ENCODE measurements at places on chromosomes 2 and 18.

- DNase-seq: no peak
Observed at GRCh38 chr2:29139152-29139551, 23.9 kb downstream of the CLIP4 start.

- DNase-seq: no peak
Observed at GRCh38 chr18:23765931-23766330, 76.7 kb downstream of the LAMA3 start.

GRCh38 chr2:101047075-101047766, 45.1 kb downstream of the RPL31 start:
- DNase-seq: no peak

DNA sequence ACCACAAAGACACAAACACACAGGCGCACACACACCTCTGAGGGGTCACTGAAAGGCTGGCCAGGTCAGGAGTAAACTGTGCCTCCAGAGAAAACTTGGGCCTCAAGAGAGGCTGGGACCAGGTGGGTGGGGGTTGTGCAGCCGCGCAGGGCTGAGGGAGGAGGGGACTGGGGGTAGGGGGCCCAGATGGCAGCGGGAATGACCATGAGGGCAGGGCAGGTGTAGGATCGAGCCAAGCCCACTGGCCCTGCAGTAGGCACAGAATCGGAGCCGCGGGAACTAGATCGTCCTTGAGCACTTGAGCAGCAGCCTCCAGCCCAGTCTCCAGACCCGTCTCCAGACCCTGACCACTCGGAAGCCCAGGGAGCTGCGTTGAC, 36.8 kb downstream of the ANKMY1 start:
- no peak for DNase-seq

DNA sequence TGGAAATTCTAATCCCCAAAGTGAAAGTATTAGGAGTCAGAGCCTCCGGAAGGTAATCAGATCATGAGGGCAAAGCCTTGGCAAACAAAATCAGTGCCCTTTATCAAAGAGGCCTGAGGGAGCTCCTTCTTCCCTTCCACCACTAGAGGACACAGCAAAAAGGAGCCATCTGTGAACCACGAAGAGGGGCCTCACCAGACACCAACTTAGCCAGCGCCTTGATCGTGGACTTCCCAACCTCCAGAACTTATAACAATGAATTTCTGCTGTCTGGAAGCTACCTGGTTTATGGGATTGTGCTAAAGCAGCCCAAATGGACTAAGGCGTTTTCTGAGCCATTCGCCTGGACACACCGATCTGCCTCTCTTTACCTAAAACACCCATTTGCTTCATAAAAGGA, 133.1 kb downstream of the EIPR1 start:
- DNase-seq: no peak

GRCh38 chr2:137842430-137842829, 121.8 kb upstream of the HNMT start:
- no peak for DNase-seq

- no peak for DNase-seq
Observed at GRCh38 chr18:8778386-8778785, 73.0 kb downstream of the MTCL1 start.

GRCh38 chr2:6973895-6974545, 56.8 kb downstream of the RNF144A start:
- DNase-seq: no peak

GRCh38 chr2:219570924-219571310, 422 bp downstream of the OBSL1 start:
- DNase-seq: no peak

DNA sequence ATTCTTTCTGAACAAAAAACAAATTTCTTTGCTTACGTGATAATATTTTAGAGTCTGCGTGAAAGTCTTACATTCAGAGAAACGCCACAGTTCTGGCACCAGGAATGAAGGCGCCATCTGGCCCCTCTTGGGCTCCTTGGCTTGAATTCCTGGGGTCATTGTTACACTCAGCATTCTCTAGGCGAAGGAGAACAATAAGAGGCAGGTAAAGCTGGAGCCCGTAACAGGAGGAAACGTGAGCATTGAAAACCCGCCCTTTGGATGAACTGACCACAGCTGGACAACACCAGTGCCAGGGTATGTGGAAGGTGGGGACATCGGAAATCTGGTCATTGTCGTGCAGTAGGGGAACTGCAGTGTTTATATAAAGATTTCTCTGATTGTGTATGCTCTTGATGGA, 144.8 kb downstream of the RNF152 start:
- no peak for DNase-seq

- DNase-seq: no peak
Observed at GRCh38 chr2:169526451-169526850, 16.9 kb downstream of the KLHL41 start.

DNA sequence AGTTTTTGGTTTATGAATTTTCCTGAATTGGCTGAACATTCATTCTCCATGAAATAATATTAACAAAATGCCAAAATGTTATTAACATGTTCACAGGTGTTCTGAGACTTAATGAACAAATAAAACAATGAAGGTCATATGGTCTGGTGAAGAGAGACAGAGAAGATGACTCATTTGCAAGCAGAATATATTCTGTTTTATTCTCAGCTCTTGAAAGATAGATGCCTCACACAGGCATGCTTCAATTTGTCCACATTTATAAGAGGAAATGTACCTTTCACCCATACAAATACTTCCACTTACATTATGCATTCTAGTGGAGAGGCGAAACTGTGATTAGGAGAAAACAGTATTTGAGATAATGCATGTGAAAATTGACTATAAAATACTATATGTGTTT, 75.4 kb upstream of the PGAP1 start:
- no peak for DNase-seq

- no peak for DNase-seq
Observed at GRCh38 chr2:54073796-54074195, 41.6 kb upstream of the ACYP2 start.

GRCh38 chr2:11406267-11406957, 59.5 kb downstream of the E2F6 start:
- no peak for DNase-seq

DNA sequence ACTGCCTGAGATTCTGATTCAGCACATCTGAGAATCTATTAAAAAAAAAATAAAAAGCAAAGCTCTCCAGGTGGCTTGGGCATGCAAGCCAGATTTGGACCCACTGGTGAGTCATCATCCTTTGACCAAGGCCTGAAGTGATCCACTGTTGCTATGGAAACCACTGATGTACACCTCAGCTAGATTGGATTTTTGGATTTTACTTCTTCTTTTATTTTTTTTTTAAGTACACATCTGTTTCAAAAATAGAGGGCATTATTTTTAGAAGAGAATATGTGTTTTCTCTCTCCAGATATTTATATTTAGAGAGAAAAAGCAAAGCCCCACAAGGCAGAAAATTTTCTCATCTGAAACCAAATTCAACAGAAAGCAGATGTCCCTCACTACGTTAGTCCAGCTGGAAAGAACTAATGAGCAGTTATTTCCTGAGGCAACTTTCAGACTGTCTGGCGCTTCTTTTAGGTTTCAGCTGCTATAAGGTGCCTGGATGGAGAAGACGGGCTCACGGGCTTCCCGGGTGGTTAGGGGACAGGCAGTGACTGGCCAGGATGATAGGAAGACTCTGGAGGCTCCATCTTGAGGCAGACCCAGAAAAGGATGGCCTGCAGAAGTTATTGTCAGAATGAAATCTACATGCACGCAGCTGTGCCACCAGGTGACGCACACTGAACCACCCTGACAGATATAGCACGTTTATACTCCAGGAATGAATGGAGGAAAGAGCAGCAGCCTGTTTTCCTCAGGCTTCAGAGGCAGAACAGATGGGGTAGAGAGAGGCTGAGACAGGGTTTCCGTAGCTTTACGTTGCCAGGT, 50.5 kb downstream of the MRPL35 start:
- DNase-seq: no peak

DNA sequence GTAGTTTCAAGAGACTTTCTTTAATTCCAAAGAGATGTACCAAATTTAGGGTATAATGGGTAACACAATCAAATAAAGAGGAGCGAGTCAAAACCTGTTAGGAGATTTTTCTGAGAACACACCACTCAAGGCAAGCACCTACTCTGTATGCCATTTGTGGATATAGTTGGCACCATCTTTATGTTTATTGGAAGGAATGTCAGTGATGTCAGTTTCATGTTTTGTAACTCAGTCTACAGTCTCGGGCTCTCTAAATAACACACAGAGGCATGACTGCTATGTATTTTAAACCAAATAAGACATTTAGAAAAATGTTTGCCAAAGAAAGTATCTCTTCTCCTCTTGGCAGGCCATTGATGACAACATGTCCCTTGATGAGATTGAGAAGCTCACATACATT, 59.7 kb downstream of the CPS1 start:
- DNase-seq: no peak

GRCh38 chr2:152814475-152815030, 96.1 kb downstream of the ARL6IP6 start:
- no peak for DNase-seq

DNA sequence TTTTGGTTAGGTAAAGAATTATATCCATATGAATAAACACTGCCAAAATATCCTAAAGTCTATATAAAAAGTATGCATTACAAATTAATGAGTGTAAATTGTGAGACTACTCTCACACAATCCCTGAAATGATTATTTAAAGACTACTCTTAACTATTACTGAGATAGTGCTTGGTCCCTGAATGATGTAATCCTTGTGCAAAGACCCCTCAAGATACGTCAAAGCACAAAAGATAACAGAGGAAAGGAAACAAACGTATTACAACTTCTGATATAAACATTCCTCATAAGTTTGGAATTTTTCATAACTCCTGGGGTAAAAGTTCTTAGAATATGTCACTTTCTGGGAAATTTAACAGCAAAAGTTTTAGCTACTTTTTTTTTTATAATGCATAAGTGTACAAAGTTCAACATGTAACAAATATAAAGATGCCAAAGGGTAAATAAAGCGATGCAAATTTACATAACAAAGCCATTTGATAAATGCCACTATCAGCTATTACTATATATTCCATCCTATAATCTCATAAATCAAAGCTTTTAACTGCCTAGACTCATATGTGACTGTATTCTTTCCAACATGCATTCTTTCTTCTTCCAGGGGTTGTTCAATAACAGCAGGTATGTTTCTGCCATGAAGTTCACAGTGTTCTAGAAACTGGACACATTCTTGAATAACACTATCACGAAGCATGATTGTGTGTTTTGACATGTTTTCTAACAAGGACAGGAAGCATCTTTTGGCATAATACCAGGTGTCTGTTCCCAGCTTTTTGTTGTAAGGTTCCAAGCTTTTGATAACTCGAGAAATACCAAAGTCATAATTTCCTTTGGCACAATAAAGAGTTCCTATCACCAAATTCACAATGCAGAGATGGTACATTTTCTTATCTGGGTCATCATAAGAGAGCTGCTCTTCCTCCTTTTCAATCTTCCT, 158.0 kb downstream of the AGPS start:
- DNase-seq: no peak

GRCh38 chr2:111663471-111664274, 220.3 kb downstream of the ANAPC1 start:
- DNase-seq: no peak

GRCh38 chr2:195410074-195410671, 246.9 kb upstream of the SLC39A10 start:
- DNase-seq: no peak

GRCh38 chr18:33578518-33579348, 714 bp downstream of the ASXL3 start:
- no peak for DNase-seq

DNA sequence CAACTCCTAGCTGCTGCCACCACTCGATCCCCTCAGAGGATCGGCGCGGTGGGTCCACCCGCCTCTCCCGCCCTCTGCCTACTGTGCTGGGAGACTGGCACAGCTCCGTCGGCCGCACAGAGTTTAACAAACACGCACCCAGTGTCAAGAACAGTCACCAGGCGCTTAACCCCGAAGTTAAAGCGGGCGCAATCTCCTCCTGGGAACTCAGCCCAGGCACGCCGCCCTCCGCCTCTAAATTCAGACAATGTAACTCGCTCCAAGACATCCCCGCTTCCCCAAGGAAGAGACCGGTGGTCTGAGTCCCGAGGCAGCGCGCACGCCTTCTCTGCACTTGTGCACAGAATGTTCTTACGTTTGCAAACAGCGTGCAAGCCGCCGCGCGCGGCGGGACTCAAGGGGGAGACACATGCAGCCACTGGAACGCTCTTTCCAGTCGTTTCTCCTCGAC, 533 bp downstream of the CXCR4 start:
- DNase-seq: no peak

DNA sequence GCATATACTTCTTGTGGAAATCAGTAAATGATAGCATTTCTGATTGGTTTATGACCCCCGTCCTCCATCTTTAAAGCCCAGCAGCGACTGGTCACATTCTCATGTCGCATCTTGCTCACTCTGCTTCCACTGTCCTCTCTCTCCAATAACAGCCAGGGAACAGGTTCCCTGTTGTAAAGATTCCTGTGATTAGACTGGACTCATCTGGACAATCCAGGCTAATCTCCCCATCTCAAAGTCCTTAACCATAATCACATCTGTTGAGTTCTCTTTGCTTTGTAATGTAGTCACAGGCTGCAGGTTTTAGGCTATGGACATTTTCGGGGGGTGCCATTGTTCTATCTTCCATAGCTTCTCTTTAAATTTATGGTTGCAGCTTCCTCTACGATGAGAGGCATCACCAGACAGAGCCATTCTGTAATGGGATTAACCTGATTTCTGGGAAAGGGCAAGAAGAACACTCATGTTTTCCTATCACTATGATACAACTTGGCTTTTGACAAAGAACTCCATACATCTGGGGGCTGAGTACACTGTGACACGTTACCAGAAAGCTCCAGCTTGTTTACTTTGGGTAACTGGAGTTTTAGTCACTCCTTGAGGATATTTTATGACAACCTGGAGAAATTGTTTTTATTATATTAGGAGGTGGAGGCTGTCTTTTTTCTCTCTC, 159.0 kb downstream of the NYAP2 start:
- DNase-seq: no peak

GRCh38 chr18:36522509-36522908, 225.0 kb downstream of the FHOD3 start:
- DNase-seq: no peak

- no peak for DNase-seq
Observed at GRCh38 chr2:45272549-45273265, 263.5 kb upstream of the SIX2 start.

DNA sequence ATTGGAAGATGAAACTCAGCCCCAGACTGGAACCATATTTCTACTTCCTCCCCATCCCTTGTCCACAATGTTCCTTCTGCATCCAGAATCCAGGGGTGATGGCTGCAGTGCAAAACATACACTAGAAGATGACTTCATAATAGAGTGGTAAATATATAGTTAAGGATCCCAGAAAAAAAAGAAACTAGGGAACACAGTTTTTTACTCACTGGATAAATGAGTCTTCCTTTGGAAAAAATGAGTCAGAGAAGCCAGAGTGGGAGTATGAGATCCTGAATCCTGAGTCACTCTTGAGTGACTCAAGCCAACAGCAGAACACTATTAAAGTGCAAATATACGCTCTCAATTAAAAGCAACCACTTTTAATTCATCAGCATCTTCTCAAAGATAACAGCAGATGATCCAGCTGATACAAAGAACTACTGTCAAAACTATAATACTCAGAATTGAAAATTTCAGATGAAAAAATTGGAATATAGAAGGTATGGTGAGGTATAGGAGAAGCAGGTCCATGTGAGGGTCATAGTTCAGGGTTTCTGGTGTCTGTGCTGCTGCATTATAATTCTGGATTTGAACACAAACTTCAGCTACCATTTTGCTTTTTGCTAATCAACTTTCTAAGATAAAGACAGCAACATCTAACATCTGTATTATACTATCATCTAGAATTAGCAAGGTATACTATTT, 987.2 kb upstream of the CDH2 start:
- DNase-seq: no peak

GRCh38 chr2:20516646-20517341, 69.9 kb downstream of the RHOB start:
- DNase-seq: no peak

GRCh38 chr2:239440511-239440959, 39.7 kb upstream of the HDAC4 start:
- no peak for DNase-seq

GRCh38 chr2:9656270-9656766, 25.5 kb upstream of the YWHAQ start:
- no peak for DNase-seq

Data from NCI-H187 (cell line).